ENCODE measurements at places on chromosomes 13 and 19. TPM values are rescaled to one million over a fixed set of nuclear protein-coding genes. Genes with fewer than 3 reads are reported as not detected.
A peak's percentile ranks its signal among the peaks of the same experiment; 100 is the strongest.

- DNase-seq = no peak
These were observed 21.9 kb upstream of the ZNF432 start for GRCh38 chr19:52070496-52070895.

- peak; percentile 57 for DNase-seq
These were observed at the start of gene TMEM145 for GRCh38 chr19:42313096-42313839. TMEM145 (plus strand) TSS chr19:42313309; CDS start chr19:42313377, 68 bp downstream.

- DNase-seq = no peak
These were observed 1877.7 kb upstream of the PRR20A start for GRCh38 chr13:55263045-55263444.

- no peak for DNase-seq
These were observed 848.5 kb downstream of the PCDH17 start for GRCh38 chr13:58480061-58480460.

DNA sequence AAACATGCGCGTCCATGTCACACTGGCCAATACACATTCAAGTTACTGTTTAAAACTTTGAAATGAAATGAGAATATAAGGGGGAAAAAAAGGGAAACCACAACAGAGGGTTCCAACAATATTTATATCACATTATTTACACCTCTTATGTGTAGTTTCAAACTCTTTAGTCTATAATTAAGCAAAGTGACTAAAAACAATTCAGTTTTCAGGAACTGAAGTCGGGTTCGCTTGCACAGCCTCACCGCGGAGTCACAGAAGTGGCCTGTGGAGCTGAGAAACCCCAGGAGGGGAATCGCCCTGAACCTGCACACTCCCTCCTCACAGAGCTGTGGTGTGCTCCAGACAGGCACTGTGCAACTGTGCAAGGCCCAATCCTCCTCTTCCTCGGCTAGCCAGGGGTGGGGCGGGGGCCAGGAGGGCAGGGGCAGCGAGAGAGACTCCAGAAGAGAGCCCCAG lies 75.9 kb downstream of the STK24 start:
- no peak for DNase-seq

- no peak for DNase-seq
These were observed 473.5 kb downstream of the GPC6 start for GRCh38 chr13:93700115-93700514.

- DNase-seq = no peak
These were observed 118.3 kb upstream of the RNF113B start for GRCh38 chr13:98295371-98295770.

DNA sequence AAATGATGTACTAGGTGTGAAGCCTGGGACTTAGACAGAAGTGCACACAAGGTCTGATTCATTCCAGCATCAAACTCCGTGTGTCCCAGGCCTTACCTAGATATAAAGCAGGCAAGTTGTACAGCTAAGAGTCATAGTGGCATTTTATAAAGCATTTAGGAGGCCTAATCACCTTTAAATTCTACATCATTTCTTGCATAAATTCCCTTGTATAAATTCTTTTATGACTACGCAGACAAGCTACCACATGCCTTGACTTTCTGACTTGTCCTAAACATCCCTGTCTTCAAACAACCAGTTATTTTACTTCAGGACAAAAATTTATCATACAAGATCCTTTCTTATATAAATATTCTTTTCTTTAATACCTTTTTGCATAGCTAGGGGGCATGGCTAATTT lies 22.5 kb downstream of the TMEM255B start:
- DNase-seq = no peak

DNA sequence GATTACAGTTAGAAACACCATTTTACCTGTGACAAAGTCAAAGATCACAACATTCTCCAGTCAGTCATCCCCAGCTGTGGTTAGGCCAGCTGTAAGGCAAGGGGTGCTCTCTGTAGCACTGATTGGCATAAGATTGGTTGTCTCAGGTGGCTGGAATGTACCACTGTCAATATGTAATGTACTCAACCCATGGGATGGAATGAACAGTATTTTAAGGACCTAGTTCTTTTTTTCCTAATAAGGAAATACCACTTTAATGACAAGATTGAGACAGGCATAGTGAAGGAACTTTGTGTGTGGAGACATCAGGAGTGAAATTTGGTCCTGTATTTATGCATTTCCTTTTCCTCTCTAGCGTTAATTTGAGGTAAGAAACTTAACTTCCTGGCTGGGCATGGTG lies 310.7 kb downstream of the ITGBL1 start:
- no peak for DNase-seq

DNA sequence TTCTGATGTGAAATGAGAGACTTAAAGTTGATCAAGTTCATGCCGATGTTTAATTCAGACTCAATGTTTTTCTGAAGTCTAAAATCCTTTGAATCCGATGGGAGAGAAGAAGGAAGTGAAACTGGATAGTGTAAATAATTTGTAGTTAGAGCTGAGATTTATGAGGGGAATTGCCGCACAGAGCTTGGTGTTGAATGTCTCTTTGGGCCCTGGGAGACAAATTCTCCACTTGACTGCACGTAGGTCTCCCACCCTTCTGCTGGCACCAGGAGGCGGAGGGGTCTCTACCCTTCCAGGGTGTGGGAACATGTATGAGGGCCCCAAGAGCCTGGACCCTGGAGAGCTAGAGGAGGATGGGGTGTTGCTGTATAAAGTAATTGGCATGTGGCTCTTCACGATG lies 140.8 kb upstream of the SERP2 start:
- no peak for DNase-seq

DNA sequence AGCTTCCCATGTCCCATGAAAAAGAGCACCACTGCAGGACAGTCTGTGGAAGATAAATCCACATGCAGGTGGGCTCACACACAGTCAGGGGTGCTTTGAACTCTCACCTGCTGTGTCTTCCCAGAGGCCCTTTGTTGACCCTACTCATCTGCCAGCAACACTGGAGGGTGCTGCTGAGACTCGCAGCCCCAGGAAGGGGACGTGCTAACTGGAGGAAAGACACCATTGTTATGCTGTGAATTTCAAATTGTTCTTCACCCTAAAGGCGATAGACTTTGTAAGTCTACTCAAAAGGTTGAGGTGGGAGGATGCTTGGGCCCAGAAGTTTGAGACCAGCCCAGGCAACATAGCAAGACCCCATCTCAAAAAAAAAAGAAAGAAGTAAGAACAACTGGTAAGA lies 107.3 kb upstream of the SERP2 start:
- DNase-seq = no peak

DNA sequence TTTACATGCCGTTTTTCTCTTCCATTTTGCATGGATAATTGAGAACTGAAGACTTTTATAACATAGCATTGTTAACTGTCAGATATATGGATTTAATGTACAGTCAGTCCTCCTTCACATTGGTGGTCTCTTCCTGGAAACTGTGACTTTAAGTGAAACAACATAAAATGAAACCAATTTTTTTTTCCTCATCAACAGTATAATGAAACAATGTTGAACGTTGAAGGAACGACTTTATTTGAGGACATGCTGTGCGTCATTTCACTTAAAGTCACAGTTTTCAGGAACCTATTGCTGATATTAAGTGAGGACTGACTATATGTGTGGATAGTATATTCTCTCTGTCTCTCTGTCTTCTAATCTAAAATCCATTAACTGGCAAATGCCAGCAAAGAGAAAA lies 54.8 kb downstream of the COG3 start:
- DNase-seq = no peak

DNA sequence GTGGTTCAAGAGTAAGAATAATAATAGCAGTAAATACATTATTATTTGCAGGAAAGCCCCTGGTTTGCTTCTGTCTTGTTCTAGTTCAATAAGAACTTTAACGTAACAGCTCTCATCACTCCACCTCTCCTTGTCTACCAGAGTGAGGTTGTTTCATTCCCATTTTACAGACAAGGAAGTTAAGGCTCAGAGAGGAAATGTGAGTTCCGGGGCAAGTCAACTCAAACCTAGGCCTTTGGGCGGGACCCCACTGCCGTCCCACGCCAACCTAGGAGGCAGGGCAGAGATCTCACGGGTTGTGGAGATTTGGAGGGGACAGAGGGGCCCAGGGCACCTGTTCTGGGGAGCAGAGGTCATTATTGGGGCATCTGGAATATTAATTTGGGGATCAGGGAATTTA lies 1.5 kb downstream of the MAP4K1 start:
- no peak for DNase-seq

- DNase-seq = no peak
These were observed 1037.9 kb downstream of the EFNB2 start for GRCh38 chr13:105497597-105497996.

GRCh38 chr13:59424661-59425060 lies 739.1 kb downstream of the DIAPH3 start:
- DNase-seq = no peak

DNA sequence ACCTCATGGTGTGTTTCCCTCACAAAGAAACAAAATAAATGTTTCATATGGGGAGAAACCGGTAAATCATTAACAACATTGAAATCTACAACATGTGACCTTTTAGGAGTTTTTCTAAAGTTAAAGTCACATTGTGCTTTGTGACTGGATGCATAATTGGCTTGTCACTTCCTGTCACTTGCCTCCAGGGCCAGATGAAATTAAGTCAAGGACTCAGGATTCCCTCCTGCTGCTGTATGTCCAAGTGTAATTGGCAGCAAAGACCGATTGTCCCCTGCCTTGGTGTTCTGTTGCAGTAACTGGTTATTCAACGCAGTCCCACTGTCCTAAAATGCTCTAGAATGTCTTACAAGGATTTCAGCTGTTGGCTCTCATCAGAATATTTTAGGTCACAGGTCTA lies 448.2 kb downstream of the LIG4 start:
- DNase-seq = no peak

GRCh38 chr19:12350890-12351197 lies 14.6 kb downstream of the ZNF442 start:
- DNase-seq = no peak

GRCh38 chr13:28494504-28494777 lies 487 bp downstream of the FLT1 start:
- peak; percentile 9 for DNase-seq

DNA sequence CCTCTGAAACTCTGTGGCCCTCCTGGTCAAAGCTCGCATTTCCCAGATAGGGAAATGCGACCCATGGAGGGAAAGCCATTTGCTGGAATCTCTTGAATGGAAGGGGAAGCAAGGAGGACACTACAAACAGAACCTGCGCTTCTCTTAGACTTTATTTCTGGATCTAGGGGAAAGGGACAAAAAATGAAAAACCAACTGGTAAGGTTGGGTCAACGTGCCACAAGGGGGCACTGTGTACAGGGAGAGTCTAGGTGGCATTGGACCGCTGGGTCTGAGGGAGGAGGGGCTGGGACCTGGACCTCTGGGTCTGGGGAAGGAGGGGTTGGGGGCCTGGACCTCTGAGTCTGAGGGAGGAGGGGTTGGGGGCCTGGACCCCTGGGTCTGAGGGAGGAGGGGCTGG lies 5.0 kb downstream of the KLK4 start:
- peak; percentile 40 for DNase-seq

- no peak for DNase-seq
These were observed 10.7 kb upstream of the FPR3 start for GRCh38 chr19:51784109-51784785.

DNA sequence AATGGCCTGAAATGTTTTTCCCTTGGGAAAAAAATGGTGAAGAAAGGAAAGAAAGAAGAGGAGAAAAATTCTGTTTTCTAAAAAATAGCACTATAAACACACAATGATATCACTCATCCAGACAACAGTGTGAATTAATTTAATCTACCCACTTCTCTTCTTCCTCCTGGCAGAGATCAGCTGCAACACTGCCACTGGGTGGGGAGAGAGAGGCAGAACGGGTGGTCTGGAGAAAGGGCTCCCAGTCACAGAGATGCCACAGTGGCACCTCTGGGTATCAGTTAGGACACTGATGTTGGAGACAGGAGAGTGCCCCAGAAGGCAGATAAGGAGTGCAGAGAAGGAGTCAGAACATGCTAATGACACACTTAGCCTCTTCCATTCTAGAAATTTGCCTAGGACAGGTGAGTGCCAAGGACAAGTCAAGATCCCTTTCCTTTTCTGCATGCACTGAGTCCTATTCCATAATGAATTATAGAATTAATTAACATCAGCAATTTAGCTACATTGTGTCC lies 168.6 kb downstream of the SUCLA2 start:
- no peak for DNase-seq

The PALM3 gene
- not detected for total RNA-seq

The TUBA3C gene
- not detected for total RNA-seq

The DHX34 gene
- 9.4 TPM for total RNA-seq

The LATS2 gene
- total RNA-seq = 7.4 TPM

The SPRED3 gene
- total RNA-seq = 0.09 TPM

The NLRP11 gene
- total RNA-seq = not detected

The RPL18 gene
- total RNA-seq = 1,183 TPM
